ENCODE measurements at places on chromosomes 1 and 21.

GRCh38 chr21:37582590-37582989, 216.0 kb downstream of the DYRK1A start:
- no peak for DNase-seq

DNA sequence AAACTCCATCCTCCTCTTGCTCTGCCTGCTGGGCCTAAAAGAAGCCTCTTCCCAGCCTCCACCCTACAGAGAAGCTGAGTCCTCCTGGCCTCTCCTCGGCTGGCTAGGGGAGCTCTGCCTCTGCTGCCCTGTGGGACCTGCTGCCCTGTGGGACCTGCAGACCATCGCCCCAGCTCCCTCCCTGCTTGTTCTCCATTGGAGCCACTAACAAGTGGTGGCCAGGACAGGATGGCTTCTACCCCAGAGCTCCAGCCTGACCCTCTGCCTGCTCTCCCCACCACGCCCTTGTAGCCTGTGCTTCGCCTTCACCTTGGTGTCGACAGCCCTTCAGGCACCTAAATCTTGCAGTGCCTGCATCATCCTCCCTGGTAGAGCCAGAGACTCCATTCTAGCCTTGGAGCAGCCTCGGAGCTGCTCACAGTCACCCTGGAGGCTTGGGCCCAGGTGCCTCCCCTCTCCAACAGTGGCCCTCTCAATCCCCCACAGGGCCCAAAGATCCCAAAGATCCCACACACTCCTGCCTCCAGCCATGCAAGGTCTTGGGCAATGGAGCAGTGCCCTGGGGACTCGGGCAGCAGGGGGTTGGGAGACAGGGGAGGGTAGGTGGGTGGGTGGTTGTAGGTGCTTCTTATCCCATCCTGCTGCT, 3.0 kb downstream of the EPS8L3 start:
- DNase-seq = no peak

DNA sequence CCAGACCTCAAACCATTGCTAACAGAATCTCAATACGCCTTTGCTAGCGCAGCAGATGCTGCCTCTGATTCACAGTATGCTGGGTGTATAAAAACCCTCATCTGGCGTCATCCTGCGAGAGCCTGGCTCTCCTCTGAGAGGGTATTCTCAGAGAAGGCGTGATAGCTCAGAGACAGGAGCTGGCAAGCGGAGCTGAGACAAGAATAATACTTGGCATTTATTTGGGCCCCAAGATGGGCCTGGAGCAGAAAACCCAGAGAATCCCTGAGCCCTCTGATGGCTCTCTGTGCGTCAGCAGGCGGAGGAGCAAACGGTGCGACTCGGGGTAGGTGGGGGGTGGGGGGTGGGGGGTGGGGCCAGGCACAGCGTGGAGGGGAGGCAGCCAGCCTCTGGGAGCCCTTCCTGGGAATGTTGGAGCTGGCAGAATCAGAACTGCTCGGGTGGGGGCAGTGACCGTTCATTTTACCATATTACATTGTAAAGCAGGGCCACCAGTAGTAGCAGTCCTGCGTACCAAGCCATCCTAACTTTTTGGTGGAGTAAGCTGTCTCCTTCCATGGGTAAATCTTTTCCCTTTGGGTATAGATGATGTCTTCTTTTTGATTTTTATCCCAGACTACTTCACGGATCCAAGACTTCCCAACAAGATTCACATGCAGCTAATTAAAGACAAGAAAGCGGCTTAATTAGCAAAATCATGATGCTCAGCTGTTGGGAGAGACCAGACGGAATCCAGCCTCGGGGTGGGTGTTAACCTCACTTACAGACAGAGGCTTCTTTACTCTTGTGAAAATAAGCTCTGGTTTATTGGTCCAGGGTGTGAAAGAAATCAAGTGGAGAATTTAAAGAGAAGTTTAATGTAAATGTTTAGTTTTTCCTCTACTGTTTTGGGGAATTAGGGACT, 7.1 kb downstream of the RIIAD1 start:
- no peak for DNase-seq

DNA sequence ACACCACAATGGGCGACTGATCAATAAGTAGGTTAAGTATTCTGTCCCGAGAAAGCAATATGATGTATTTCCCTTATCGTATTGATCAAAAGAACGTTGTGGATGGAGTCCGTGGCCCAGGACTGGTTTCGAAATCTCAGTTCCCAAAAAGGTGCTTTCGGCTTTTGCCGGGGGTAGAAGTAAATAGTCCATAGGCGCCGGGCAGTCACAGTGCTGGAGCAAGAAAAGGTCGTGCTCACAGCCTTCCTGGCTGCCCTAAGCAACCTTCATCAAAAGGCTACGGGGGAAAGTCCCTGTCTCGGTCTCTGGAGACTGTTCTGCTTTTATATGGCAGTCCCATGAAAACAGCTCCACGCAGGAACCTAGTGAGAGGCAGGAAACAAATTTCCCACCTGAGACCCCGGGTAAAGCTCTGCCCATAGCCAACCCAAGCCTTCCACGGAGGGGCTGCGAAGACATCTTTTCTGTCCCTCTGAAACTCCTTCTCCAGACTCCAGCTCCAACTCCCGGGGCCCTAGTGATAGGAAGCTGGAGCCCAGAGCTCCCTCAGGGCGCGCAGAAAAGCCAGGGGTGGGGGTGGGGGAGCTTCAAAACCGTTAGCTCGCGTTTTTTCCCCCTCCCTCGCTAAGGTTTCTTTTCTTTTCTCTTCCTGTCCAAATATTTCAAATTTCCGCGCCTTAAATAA, 7.0 kb downstream of the CDKN2C start:
- DNase-seq = no peak

GRCh38 chr1:3217181-3217641, 148.2 kb downstream of the PRDM16 start:
- no peak for DNase-seq

- no peak for DNase-seq
Measured at GRCh38 chr21:42518626-42519025, 5.0 kb downstream of the SLC37A1 start.

- no peak for DNase-seq
Measured at GRCh38 chr1:224786533-224787250, 142.8 kb upstream of the DNAH14 start.

DNA sequence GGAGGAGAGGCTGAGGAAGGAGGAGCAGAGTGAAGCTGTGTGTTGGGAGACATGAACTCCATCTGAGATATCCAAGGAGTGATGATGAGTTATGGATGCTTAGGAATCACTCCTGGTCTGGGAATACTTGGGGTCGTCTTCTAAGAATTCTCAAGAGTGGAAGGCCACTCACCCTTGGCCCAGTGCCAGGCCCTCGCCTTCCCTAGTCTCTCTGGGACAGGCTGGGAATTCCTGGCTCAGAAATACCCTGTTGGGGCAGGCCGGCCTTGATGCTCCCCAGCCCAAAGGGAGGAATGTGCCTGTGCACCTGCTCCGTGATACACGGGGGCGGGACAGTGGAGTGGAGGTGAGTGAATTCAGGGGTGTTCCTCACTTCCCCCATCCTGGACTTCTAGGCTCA, 12.6 kb upstream of the LMNA start:
- DNase-seq = no peak

GRCh38 chr1:44275991-44276405, 62.7 kb downstream of the DMAP1 start:
- DNase-seq = no peak

DNA sequence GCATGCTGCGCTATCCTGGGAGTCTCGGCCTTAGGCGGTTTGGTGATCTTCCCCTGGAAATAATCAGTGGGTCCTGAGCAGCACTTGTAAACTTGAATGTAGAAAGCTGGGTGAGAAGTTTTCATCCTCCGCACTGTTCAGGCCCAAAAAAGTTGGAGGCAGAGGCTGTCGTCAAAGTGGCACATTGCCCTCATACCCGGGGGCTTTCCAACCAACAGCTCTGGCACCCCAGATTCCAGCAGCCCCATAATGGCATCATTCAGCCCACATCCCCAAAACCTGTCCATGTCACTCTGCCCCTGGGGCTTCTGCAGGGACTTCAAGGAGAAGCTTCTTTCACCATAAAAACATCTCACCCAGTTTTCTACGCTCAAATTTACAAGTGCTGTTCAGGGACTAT, 59.3 kb downstream of the TOR1AIP2 start:
- no peak for DNase-seq

DNA sequence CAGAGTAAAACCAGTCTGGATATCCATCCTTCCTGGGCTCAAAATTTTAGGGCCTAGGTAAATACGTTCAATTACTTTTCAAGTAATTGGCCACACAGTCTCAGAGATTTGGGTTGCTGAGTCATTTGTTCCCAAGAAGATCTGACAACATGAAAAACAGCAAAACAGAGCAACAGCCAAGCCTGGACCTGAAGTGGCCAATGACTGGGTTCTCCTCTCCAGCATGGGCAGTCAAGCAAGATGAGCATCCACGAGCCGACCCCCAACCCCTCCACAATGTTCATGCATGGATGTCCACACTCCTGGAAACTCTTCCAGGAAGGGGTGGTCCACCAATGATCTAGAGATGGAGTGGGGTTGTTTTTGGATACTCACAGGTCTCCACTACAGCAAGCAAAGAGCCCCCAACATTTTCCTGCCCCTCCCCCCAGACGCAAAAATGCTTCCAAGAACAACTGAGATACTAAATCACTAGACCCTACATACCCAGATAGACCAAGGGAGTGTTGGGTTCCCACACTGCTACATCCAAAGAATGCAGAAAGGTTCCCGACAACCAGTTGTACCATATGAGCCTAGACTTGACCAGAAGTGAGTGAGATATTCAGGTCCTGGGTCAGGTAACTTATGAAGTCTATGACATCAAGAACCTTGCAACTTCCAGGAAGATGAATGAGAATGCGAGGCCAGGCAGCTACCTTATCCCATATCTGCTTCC, 73.0 kb downstream of the CD46 start:
- no peak for DNase-seq

DNA sequence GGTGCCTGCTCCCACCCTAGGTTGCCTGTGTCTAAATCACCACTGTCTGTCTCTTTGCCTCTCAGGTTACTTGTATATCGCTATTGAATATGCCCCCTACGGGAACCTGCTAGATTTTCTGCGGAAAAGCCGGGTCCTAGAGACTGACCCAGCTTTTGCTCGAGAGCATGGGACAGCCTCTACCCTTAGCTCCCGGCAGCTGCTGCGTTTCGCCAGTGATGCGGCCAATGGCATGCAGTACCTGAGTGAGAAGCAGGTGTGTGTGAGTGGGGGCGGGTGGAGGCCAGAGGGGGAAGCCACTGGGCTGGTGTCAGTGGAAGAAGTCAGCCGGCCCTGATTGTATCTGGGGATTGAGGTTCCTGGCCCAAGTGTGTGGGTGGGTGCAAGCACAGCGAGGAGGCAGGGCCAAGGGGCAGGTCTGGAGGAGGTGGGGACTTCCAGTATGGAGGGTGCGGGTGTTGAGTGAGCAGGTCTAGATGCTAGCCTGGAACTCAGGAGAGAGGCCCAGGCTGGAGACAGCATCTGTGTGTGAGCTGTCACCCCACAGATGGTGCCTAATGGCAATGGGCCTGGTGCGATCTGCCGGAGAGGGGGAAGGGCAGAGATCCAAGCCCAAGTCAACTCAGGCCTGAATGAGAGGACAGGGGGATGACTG, 17.2 kb downstream of the TIE1 start:
- DNase-seq = no peak

DNA sequence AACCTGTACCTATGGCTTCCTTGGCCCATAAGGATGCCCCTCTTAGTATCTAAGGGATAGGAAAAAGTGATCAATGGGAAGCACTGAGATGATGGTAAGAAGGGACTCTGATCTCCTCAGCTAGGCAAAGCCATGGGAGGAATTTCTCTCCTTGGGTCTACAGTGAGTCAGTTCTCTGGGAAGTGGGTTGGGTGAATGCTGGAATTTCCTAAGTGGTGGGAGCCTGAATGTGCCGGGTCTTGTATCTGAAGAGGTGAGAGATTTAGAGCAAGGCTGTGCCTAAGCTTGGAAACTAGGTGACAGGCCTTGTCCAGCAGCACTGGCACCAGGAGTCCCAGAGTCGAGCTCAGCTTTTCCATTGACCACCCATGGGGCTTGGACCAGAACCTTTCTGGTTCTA, 96.3 kb upstream of the SLC2A1 start:
- no peak for DNase-seq

GRCh38 chr1:218303176-218303879, 18.2 kb downstream of the RRP15 start:
- no peak for DNase-seq

GRCh38 chr1:211329764-211330201, 3.1 kb downstream of the TRAF5 start:
- DNase-seq = no peak

GRCh38 chr1:183674339-183674738, 21.2 kb upstream of the APOBEC4 start:
- DNase-seq = no peak

DNA sequence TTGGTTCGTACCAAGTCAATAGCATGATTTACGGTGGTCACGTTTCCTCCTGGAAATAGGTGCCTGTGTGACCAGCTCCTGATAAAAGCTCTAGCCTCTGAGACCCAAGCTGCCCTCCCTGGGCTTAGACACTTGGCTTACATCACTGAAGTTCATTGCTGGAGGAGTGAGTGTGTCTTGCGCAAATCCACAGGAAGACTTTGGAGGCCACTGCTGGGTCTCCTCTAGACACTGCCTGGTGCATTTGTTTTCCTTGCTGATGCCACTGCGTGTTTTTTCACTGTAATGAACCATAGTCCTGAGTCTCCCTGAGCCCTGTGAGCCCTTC, 230.6 kb downstream of the DSCAM start:
- no peak for DNase-seq

GRCh38 chr21:31870472-31871193, 2.2 kb upstream of the HUNK start:
- no peak for DNase-seq

GRCh38 chr1:185376840-185377635, 60.0 kb upstream of the IVNS1ABP start:
- DNase-seq = no peak

- DNase-seq = no peak
Measured at GRCh38 chr1:201487742-201488141, 18.8 kb upstream of the PHLDA3 start.

GRCh38 chr1:116309090-116309870, 63.8 kb upstream of the ATP1A1 start:
- no peak for DNase-seq

DNA sequence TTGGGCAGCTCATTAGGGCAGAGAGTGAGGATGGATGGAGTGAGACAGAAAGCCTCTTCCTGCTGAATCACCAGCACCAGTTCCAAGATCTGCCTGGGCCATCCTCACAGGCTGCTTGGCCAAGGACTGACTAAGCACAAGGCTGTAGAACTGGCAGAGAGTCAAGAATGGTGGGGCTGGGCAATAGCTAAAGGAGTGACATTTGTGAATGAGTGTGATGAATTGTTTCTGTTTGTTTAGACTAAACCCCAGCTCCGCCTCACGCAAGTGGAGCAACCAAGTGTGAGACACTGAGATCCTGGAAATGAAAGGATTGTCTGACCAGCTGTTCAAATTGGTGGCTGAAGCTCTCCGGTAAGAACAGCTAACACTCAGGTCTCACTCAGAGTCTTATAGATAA, 38.6 kb downstream of the BRINP2 start:
- DNase-seq = no peak

Data from stimulated activated CD4-positive, alpha-beta T cell treated with anti-CD3 and anti-CD28 coated beads, Interleukin-15, amount 100 ng/mL, for 1 hour (primary cell).